ENCODE measurements at places on chromosomes 13 and 19. TPM values are rescaled to one million over a fixed set of nuclear protein-coding genes. Genes with fewer than 3 reads are reported as not detected.

ANGPTL8 gene
- not detected for total RNA-seq

IFNL1 gene
- not detected for total RNA-seq

- no peak for DNase-seq
Measured at GRCh38 chr13:72295153-72295552, 428.1 kb upstream of the DACH1 start.

DNA sequence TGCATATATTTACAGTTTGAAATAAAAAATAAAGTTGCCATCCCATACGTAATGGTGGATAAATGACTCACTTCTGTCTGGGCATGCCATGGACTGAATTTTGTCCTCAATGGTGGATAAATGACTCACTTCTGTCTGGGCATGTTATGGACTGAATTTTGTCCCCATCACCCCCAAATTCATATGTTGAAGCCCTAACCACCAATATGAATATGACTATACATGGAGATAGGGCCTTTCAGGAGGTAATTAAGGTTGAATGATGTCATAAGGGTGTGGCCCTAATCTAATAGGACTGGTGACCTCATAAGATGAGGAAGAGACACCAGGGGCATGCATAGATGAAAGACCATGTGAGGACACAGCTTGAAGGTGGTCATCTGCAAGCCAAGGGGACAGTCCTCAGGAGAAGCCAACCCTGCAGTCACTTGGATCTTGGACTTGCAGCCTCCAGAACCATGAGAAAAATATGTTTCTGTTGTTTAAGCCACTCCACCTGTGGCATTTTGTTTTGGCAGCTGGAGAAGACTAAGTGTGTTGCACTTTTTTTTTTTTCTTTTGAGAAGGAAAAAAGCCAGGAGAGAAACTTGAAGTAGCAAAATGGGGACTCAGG lies 41.8 kb downstream of the RFC3 start:
- DNase-seq = no peak

GRCh38 chr13:102012299-102013293 lies 389.3 kb downstream of the FGF14 start:
- no peak for DNase-seq

- no peak for DNase-seq
Measured at GRCh38 chr13:24203273-24203672, 42.8 kb downstream of the SPATA13 start.
